Heart right ventricle (tissue), 16 donors: ENCODE measurements at places on chromosomes 13 and 19. TPM values are rescaled to one million over a fixed set of nuclear protein-coding genes. Genes with fewer than 3 reads are reported as not detected.

GRCh38 chr13:50340551-50341287 is 325.5 kb downstream of the KCNRG start:
- H3K27ac ChIP-seq = no peak overlapping the region
- H3K4me3 ChIP-seq = no peak overlapping the region
- no peaks in the 10 kb centered on the region for H3K27me3 ChIP-seq
- H3K4me1 ChIP-seq = no peaks in the 10 kb centered on the region
- no peaks in the 10 kb centered on the region for H3K36me3 ChIP-seq

- peak; percentile 76 for DNase-seq
- H3K27me3 ChIP-seq = no peaks in the 10 kb centered on the region
- no peaks in the 10 kb centered on the region for H3K36me3 ChIP-seq
- H3K4me1 ChIP-seq = peaks cover 36% of the 10 kb centered on the region
These were observed 9.4 kb upstream of the CEACAM16 start for GRCh38 chr19:44689290-44690130.

DNA sequence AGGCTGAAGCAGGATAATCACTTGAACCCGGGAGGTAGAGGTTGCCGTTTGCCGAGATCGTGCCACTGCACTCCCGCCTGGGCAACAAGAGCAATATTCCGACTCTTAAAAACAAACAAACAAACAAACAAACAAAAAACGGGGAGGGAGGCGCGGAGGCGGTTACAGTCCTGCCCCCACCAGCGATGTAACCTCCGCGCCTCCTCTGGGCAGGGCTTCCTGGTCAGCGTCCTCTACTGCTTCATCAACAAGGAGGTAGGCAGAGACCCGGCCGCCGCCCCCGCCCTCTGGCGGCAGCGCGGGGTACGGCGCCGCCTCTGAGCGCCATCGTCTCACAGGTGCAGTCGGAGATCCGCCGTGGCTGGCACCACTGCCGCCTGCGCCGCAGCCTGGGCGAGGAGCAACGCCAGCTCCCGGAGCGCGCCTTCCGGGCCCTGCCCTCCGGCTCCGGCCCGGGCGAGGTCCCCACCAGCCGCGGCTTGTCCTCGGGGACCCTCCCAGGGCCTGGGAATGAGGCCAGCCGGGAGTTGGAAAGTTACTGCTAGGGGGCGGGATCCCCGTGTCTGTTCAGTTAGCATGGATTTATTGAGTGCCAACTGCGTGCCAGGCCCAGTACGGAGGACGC is 10.2 kb downstream of the SNRPD2 start:
- peak overlapping the region; percentile 14 for H3K4me3 ChIP-seq
- H3K27ac ChIP-seq = peak overlapping the region; percentile 57
- H3K4me1 ChIP-seq = peaks cover 28% of the 10 kb centered on the region
- H3K27me3 ChIP-seq = peaks cover 26% of the 10 kb centered on the region
- no peaks in the 10 kb centered on the region for H3K36me3 ChIP-seq

GRCh38 chr19:581399-582111 is 8.1 kb upstream of the HCN2 start:
- H3K27me3 ChIP-seq = peaks cover 4% of the 10 kb centered on the region
- peaks cover 5% of the 10 kb centered on the region for H3K36me3 ChIP-seq
- H3K27ac ChIP-seq = no peak overlapping the region
- H3K4me3 ChIP-seq = no peak overlapping the region
- H3K4me1 ChIP-seq = peaks cover 45% of the 10 kb centered on the region

GRCh38 chr19:4375164-4376027 is 25.0 kb downstream of the SH3GL1 start:
- no peak overlapping the region for H3K4me3 ChIP-seq
- H3K36me3 ChIP-seq = no peaks in the 10 kb centered on the region
- H3K27me3 ChIP-seq = no peaks in the 10 kb centered on the region
- peaks cover 60% of the 10 kb centered on the region for H3K4me1 ChIP-seq

ZNF66 gene
- total RNA-seq = 1.1 TPM

- H3K27me3 ChIP-seq = no peaks in the 10 kb centered on the region
- no peaks in the 10 kb centered on the region for H3K4me1 ChIP-seq
- H3K27ac ChIP-seq = no peak overlapping the region
- DNase-seq = no peak
- no peak overlapping the region for H3K4me3 ChIP-seq
- no peaks in the 10 kb centered on the region for H3K36me3 ChIP-seq
These were observed 421.9 kb upstream of the PRR20A start for GRCh38 chr13:56718791-56719190.

FAM124A gene
- total RNA-seq = 8.9 TPM

DNA sequence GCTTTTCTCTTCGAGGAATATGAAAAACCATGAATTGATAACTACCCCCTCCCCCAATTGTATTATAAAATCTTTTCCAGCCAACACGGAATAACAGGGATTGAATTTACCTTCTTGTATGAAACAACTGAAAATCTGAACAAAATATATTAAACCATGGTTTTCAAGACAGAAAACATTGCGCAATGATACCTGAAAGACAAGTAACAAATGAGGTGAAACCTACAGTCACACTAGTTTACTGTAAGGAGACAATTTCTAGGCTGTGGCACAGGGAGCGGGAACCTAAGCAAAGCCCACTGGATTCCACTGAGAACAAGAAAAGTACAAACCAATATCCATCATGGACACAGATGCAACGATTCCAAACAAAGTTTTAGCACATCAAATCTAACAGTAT is 53.4 kb downstream of the ZNF283 start:
- H3K27ac ChIP-seq = no peak overlapping the region
- H3K36me3 ChIP-seq = no peaks in the 10 kb centered on the region
- H3K4me1 ChIP-seq = no peaks in the 10 kb centered on the region
- no peak overlapping the region for H3K4me3 ChIP-seq
- DNase-seq = no peak

- no peak overlapping the region for H3K27ac ChIP-seq
- no peak for DNase-seq
- H3K27me3 ChIP-seq = no peaks in the 10 kb centered on the region
- H3K4me3 ChIP-seq = no peak overlapping the region
- no peaks in the 10 kb centered on the region for H3K4me1 ChIP-seq
These were observed 26.4 kb downstream of the GRTP1 start for GRCh38 chr13:113337556-113337955.

CRLF1 gene
- 3.0 TPM for total RNA-seq

- H3K27me3 ChIP-seq = no peaks in the 10 kb centered on the region
- no peak for DNase-seq
- no peak overlapping the region for H3K4me3 ChIP-seq
- no peaks in the 10 kb centered on the region for H3K4me1 ChIP-seq
- no peak overlapping the region for H3K27ac ChIP-seq
These were observed 47.1 kb upstream of the ZMYM5 start for GRCh38 chr13:19910336-19911072.

- DNase-seq = no peak
- no peak overlapping the region for H3K27ac ChIP-seq
- no peaks in the 10 kb centered on the region for H3K4me1 ChIP-seq
These were observed 59.8 kb downstream of the SCEL start for GRCh38 chr13:77595166-77595810.

PRR19 gene
- 0.21 TPM for total RNA-seq

CARS2 gene
- total RNA-seq = 35.2 TPM

ETV2 gene
- not detected for total RNA-seq

KLK12 gene
- not detected for total RNA-seq

DNA sequence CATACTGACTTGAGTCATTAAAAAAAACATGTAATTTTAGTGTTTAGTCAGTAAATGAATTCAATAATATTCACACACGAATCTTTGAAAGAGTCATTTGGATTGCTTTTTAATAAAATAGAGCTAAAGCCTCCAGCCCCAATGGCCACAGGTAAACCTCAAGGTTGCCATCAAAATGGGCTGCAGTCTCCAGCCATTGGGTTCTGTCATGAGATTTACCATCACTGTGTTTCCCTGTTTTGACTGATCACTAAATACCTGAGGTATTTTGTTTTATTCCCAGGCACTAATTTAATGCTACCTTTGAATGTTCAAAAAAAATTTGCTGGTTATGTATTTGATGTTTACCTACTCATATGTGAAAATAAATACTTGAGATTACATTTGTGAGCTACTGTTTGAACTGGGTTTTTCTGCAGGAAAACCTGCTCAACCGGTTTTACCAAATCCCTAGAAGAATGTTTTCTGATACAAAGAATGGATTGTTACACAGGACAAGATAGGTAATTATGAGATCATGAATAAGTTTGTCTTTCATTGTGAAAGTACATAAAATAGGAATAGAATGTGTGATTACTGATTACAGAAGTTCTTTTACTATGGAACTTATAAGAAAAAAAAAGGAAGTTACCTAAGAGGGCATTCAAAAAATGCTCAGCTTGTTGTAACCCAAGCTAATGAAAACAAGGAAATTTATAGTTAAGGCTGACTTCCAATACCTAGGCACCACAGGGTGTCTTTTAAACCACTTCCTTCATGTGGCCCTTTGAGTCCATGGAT is 391.3 kb downstream of the EFNB2 start:
- H3K27me3 ChIP-seq = no peaks in the 10 kb centered on the region
- no peak overlapping the region for H3K4me3 ChIP-seq
- no peak overlapping the region for H3K27ac ChIP-seq
- H3K4me1 ChIP-seq = no peaks in the 10 kb centered on the region
- DNase-seq = no peak

- H3K4me3 ChIP-seq = no peak overlapping the region
- H3K36me3 ChIP-seq = peaks cover 8% of the 10 kb centered on the region
- DNase-seq = no peak
- no peaks in the 10 kb centered on the region for H3K27me3 ChIP-seq
These were observed 49.3 kb upstream of the IL17D start for GRCh38 chr13:20654156-20654555.

GRCh38 chr13:74305876-74306275 is 171.7 kb upstream of the KLF12 start:
- H3K36me3 ChIP-seq = no peaks in the 10 kb centered on the region
- H3K27me3 ChIP-seq = no peaks in the 10 kb centered on the region
- H3K27ac ChIP-seq = no peak overlapping the region
- H3K4me1 ChIP-seq = peaks cover 9% of the 10 kb centered on the region
- DNase-seq = no peak

DNA sequence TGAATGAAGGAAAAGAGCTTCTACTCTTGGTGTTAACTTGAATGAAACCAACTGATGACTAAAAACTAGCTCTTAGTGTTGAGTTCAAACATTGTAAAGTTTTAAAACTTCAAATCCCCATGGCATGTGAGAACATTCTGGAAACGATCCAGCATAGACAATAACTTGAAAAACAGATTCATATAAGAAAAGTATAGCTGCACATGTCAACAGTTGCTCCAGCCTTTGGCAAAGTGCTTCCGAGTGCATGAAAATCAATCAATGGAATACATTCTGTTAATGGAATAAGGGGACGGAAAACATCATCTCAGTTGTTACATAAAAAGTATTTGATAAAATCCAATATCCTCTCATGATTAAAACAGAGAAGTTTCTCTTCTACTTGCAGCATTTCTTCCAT is 89.8 kb downstream of the MBNL2 start:
- no peak overlapping the region for H3K27ac ChIP-seq
- DNase-seq = no peak
- H3K27me3 ChIP-seq = no peaks in the 10 kb centered on the region
- no peak overlapping the region for H3K4me3 ChIP-seq

- H3K27me3 ChIP-seq = no peaks in the 10 kb centered on the region
- H3K4me3 ChIP-seq = no peak overlapping the region
- no peak for DNase-seq
These were observed 7.4 kb upstream of the SLITRK6 start for GRCh38 chr13:85806553-85807175.

DNA sequence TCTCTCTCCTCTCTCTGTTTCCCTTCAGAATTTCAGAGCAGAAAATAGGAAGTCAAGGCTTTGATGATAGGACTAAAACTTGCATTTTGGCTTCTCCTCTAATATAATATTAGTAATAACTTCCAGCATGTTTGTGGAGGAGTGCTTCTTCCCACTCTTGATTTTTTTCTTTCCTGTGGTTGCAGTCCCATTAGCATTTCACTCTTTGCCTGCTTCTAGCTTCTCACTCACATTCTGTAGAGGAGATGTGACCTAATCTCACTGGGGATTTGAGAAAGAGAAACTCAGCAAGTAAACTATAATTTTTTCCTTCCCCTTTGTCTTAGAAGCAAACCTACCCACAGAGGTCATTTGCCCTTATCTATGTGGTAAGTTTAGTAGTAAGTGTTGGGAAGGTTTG is 169.4 kb upstream of the HTR2A start:
- no peak overlapping the region for H3K27ac ChIP-seq
- no peaks in the 10 kb centered on the region for H3K27me3 ChIP-seq
- no peaks in the 10 kb centered on the region for H3K36me3 ChIP-seq
- no peak overlapping the region for H3K4me3 ChIP-seq
- no peak for DNase-seq

ZNF442 gene
- 5.9 TPM for total RNA-seq

GRCh38 chr13:101399365-101399764 is 16.9 kb downstream of the NALCN start:
- no peak for DNase-seq
- no peaks in the 10 kb centered on the region for H3K36me3 ChIP-seq
- no peaks in the 10 kb centered on the region for H3K27me3 ChIP-seq

DNA sequence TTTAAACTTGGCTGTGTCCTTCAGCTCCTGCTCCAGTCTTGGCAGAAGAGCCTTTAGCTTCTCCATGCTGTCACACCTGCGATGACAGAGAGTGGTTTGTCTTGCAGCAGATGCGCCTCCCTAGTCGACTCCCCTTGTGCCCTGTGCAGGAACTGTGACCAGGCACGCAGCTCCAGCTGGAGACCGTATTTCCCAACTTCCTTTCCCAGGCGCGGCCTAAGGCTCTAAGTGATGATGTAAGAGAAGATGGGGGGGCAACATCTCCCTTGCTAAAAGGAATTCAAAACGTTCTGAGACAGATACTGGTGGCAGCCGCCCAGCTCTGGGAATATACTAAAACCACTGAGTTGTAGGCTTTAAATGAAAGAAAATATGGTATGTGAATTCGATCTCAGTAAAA is 16.3 kb downstream of the DCUN1D2 start:
- H3K27me3 ChIP-seq = no peaks in the 10 kb centered on the region
- H3K27ac ChIP-seq = peak overlapping the region; percentile 68
- DNase-seq = no peak
- no peak overlapping the region for H3K4me3 ChIP-seq

TUBA3C gene
- not detected for total RNA-seq

NLRP4 gene
- not detected for total RNA-seq

GRCh38 chr19:55341171-55341588 is 1.5 kb downstream of the KMT5C start:
- H3K27me3 ChIP-seq = no peaks in the 10 kb centered on the region
- peak; percentile 78 for DNase-seq
- H3K4me1 ChIP-seq = peaks cover 7% of the 10 kb centered on the region
- H3K27ac ChIP-seq = peak overlapping the region; percentile 93
- no peaks in the 10 kb centered on the region for H3K36me3 ChIP-seq
- peak overlapping the region; percentile 75 for H3K4me3 ChIP-seq

ZNF547 gene
- total RNA-seq = 3.1 TPM

GRCh38 chr13:65926750-65927171 is 1303.4 kb downstream of the PCDH9 start:
- H3K36me3 ChIP-seq = no peaks in the 10 kb centered on the region
- H3K4me1 ChIP-seq = no peaks in the 10 kb centered on the region
- peak overlapping the region; percentile 7 for H3K4me3 ChIP-seq
- H3K27me3 ChIP-seq = no peaks in the 10 kb centered on the region

PNMA8A gene
- total RNA-seq = 11.8 TPM

GRCh38 chr13:67036699-67037457 is 193.3 kb downstream of the PCDH9 start:
- no peak for DNase-seq
- H3K36me3 ChIP-seq = no peaks in the 10 kb centered on the region
- no peaks in the 10 kb centered on the region for H3K27me3 ChIP-seq
- no peaks in the 10 kb centered on the region for H3K4me1 ChIP-seq
- H3K4me3 ChIP-seq = no peak overlapping the region
- H3K27ac ChIP-seq = no peak overlapping the region
